Stimulated activated CD4-positive, alpha-beta T cell treated with anti-CD3 and anti-CD28 coated beads, Interleukin-1b, Interleukin-23, amount 100 ng/mL, for 48 hours (primary cell): ENCODE measurements at places on chromosomes 16 and 17.

DNA sequence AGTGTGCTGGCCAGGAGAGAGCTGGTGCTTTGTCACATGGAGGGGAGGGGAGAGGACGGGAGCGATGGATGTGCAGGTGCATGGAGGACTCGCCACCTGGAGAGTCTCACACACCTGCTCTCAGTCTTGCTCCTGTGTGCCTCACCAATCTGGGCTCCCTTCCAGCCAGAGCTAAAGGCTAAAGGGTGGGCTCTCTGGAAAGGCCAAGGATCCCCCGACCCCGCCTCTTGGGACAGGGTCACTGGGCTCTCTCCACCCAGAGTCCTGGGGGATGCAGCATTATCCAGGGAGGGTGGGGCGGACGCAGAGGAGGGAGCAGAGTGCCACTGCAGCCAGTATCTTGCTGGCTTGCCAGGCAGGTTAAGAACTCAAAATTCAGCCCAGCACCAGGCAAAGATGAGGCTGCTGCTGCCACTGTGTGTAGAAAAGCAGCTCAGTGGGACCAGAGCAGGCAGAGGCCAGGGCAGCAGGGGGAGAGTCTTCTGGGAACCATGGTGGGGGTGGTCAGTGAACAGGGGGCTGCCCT, 5.4 kb upstream of the STAT5B start:
- DNase-seq: no peak

GRCh38 chr16:86390335-86390734, 120.0 kb upstream of the FOXF1 start:
- no peak for DNase-seq

GRCh38 chr17:1116602-1117001, 63.2 kb downstream of the ABR start:
- DNase-seq: no peak

GRCh38 chr17:303168-303567, 49.4 kb downstream of the RPH3AL start:
- no peak for DNase-seq

- DNase-seq: no peak
Observed at GRCh38 chr16:81532491-81533174, 88.0 kb downstream of the CMIP start.

- no peak for DNase-seq
Observed at GRCh38 chr16:67026570-67026969, 2.4 kb upstream of the CBFB start.

- DNase-seq: no peak
Observed at GRCh38 chr17:66152756-66153155, 39.2 kb downstream of the CEP112 start.
